Cerebellar nuclear complex (tissue), 1 donor: ENCODE measurements at places on chromosomes 11 and 22.

DNA sequence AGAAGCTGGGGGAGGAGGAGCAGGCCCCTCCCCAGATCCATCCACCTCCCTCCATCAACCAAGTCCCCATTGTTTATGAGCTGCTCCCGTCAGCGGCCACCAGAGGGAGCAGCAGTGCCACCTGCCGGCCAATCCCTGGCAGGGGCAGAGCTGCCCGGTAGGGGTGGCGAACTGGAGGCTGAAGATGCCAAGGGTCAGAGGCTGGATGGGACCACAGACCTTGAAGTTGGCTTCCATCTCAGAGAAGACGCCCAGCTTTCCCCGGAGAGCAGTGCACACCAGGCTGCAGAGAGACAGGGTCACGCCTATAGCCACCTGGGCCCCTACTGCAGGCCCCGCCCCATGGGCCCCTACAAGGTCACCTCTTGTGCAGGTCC lies 3.6 kb downstream of the FIBP start:
- DNase-seq = no peak

GRCh38 chr22:27574651-27575050 lies 226.9 kb downstream of the MN1 start:
- no peak for DNase-seq

- no peak for DNase-seq
Measured at GRCh38 chr11:121426476-121427399, 25.4 kb upstream of the SORL1 start.

GRCh38 chr11:42958635-42959034 lies 353.2 kb upstream of the API5 start:
- DNase-seq = no peak

DNA sequence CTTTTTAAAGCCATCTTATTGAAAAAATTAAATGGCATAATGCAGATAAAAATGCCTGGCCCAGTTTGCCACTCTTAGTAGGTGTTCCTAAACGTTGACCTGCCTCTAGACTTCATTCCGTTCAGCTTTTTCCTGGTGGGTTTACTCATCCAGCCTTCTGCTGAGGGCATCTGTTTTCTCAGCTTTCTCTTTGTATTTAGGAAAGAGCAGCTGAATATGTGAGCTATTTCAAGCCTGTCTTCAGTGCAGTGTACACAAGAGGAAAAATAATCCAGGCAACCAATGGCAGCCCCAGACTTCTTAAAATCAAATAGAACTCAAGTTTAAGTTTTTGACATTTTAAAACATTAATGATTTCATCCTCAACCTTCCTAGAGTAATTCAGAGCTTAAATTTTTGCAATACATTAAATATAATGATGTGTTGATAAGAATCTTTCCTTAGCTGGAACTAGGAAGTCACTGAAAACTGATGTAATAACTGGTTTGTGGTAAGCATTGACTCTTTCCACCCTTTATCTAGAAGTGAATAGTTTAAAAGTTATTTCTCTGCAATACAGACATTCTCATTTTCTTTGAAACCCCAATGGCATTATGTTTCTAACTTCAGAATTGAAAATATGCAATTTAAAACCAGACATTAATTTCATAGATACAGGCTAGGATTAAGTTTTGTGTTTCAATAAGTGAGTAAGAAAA lies 165.4 kb downstream of the AASDHPPT start:
- DNase-seq = no peak

- DNase-seq = no peak
Measured at GRCh38 chr22:38824585-38824984, 19.2 kb downstream of the NPTXR start.
